ENCODE measurements at places on chromosomes 12 and 14.

- no peak for DNase-seq
Observed at GRCh38 chr12:100359248-100359647, 2.4 kb downstream of the SLC17A8 start.

DNA sequence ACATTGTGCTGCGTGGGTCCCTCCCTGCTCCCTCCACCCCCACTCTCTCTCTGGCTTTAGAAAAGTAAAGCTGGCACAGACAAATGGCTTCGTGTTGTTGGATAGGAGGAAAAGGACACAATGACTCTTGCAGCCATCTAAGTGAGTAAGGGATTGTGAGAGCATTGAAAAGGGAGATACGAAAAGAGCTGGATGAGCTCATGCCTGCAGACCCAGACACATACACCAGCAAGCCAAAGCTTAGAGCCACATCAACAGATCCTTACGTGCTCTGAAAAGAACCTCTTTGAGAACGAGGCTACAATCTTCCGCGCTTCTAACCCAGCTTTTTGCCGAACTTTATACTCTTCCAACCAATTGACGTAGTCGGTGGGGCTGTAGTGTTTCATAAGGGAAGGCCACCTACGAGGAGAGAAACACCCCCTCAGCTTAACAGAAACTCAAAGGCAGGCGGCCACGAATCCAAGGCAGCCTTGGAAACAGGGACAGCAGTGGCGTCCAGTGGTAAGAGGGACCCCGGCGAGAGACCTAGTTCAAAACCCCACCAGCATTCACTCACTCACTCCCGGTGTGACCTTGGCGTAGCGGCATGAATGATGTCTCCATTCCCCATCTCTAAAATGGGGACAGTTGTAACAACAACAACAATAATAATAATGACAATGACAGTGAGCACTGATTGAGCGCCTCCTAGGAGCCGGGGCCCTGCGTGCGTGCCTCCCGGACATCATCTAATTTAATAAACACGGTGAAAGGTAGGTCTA is 1.1 kb downstream of the FBXO21 start:
- DNase-seq, result peak; percentile 29

DNA sequence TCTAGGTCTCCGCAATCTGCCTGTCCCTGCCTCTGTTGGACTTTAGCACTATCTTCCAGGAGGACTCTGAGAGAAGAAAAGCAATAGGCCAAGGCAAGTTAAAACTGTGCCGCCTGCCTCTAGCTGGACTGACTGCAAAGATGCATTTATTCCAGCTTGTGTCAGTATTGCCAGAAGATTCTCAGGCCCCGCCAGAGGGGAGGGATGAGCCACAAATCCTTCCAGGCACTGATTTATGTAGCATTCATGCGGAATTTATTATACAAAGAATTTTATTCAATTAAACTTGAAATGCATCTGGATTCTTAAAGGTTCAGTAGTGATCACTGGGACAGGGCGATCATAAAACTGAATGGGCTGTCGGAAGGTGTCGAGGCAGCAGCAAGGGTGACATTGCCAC is 19.8 kb downstream of the MMAB start:
- no peak for DNase-seq

GRCh38 chr12:95473231-95473883 is 595 bp upstream of the METAP2 start:
- DNase-seq, result peak; percentile 41

DNA sequence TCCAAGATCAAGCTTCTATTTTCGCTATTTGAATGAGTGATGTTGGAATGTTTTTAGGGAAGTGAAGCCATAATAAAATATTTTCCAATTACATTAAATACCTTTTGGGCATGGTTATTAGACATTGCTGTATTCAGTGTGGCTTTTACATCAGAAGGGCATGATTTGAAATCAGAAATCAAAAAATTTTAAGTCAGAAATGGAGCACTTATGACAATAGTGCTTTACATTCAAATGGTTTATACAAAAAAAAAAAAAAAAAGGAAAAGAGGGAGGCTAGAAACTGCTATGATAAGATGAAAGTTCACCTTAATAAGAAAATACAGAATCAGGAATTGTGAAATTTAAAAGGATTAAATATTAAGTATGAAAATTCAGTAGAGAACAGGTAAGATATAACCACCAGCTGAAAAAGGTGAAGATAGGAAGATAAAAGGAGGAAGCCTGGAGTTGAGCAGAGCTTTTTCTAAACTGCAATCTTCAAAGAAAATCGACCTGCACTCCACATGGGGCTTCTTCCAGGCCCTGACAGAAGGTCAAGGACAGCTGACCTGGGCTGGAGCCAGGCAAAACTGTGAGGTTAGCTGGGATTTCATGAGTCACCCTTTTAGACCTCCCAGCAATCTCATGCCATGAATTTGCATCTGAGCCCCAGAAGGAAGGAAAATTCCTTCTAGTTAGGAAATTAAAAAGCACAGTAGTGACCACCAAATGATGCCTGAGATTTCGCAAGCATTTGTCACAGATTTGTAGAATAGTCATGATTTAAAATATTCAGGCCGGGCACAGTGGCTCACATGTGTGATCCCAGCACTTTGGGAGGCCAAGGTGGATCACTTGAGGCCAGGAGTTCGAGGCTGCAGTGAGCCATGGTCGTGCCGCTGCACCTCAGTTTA is 23.4 kb upstream of the BMP4 start:
- peak; percentile 59 for DNase-seq

Data from hepatic stellate cell (primary cell).